ENCODE measurements at places on chromosomes 5 and 9.

DNA sequence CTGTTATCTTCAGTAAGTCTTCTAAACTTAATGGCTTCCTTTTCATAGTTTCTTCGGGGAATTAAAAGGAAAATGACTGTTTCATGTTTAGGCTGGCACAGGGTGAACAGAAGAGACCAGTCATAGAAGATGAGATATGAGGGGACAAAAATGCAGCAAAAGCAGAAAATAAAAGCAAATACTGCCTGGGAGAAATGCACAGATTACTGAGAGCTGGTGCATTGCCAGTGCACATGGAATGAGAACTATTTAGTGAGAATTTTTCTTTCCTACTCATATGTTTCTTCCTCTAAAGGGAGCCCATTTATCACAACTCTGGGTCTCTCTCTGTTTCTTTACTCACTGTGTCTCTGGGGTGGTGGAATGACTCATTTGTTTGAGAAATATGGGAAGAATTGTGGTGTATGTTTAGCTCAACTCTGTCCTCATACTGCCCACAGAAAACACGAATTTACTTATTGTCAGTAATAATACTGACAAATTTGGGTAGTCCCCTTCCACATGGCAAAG lies 25.9 kb upstream of the ANKRD55 start:
- no peak for DNase-seq

DNA sequence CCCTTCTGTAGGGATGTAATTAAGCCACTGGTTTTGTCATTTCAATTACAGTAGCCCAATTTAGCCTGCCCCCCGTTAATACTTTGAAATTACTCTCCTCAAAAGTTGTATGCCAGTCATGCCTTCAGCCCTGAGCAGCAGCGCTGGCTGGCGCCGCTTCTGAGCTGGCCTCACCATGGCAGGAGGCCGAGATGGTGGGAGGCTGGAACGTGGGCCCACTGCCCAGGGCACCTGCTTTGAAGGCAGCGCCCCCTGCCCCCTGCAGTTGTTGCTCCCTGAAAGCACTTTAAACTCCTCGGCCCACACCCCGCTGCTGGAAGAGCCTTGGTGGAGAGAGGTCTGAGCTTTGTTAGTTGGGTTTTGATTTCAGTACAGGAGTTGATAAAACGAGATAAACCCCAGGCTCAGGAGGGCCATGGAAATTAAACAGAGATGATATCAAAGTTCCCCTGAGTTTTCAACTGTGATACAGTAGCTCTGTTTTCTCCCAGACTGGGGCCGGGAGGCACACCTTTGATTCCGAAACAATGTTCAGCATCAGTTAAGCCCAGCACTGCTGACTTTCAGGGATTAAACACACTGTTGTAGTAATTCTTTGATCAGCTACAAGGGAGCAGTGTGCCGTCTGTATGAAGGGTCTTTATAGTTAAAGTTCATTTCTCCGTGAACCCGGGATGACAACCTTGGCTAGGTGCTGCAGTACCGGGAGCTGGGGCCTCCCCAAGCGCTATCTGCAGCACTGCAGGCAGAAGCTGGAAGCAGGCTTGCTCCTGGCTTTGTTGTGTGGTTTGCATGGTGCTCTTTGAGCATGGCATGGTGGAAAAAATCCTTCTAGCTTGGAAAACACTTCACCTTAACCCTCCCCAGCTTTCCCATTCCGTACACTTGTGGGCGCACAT lies 9.5 kb downstream of the MVB12B start:
- DNase-seq = no peak

- DNase-seq = peak; percentile 1
These were observed 16.7 kb upstream of the SLCO4C1 start for GRCh38 chr5:102312586-102313370.

GRCh38 chr5:17243287-17244063 lies 26.0 kb downstream of the BASP1 start:
- DNase-seq = no peak

- no peak for DNase-seq
These were observed 28.1 kb downstream of the TMOD1 start for GRCh38 chr9:97529363-97530076.

GRCh38 chr9:88258024-88258423 lies 119.7 kb upstream of the SPATA31C2 start:
- no peak for DNase-seq
